GM23338 (cell line): ENCODE measurements at places on chromosomes 1 and 21. TPM values are rescaled to one million over a fixed set of nuclear protein-coding genes. Genes with fewer than 3 reads are reported as not detected.

Gene OR2L2
- 0.07 TPM in 1 of 2 replicates, not detected in the other for total RNA-seq

DNA sequence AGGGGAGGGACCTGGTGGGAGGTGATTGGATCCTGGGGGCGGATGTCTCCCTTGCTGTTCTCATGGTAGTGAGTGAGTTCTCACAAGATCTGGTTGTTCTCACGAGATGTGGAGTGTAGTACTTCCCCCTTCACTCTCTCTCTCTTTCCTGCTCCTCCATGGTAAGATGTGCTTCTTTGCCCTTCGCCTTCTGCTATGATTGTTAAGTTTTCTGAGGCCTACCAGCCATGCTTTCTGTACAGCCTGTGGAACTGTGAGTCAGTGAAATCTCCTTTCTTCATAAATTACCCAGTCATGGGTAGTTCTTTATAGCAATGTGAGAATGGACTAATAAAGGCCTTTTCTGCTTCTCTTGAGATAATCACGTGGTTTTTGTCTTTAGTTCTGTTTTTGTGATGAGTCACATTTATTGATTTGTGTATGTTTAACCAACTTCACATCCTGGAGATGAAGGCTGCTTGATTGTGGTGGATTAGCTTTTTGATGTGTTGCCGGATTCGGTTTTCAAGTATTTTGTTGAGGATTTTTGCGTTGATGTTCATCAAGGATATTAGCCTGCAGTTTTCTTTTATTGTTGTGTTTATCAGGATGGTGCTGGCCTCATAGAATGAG lies 45.5 kb downstream of the RABGAP1L start:
- DNase-seq = no peak

Gene VAMP4
- 7.3 and 9.0 TPM in 2 replicates for total RNA-seq

Gene CFAP141
- total RNA-seq = not detected in 2 replicates

GRCh38 chr1:2556678-2557481 lies 709 bp downstream of the TNFRSF14 start:
- no peak for DNase-seq

DNA sequence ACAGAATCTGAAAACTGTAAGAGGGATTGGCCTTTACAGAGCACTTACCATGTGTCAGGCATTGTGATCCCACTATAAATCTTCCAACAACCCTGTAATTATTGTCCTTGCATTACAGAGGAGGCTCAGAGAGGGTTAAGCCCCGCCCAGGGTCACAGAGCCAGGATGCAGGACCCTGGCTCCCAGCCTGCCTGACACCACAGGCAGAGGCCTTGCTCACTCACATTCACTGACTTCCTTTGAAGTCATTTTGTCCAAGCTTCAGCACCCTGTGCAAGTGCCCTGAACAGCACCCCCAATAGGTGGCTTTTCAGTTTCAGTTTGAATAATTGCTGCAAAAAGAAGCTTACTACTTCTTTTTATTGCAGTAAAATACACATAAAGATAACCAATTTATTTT lies 256.8 kb upstream of the NFIA start:
- peak; percentile 24 for DNase-seq

Gene SH3D21
- 4.4 and 6.3 TPM in 2 replicates for total RNA-seq

Gene LCE3E
- total RNA-seq = not detected in 2 replicates

GRCh38 chr1:181139631-181140061 lies 51.1 kb downstream of the IER5 start:
- DNase-seq = no peak

Gene GSTM5
- 2.5 and 4.8 TPM in 2 replicates for total RNA-seq

Gene SV2A
- 41.7 and 42.5 TPM in 2 replicates for total RNA-seq

Gene SUCO
- total RNA-seq = 45.9 and 49.8 TPM in 2 replicates

DNA sequence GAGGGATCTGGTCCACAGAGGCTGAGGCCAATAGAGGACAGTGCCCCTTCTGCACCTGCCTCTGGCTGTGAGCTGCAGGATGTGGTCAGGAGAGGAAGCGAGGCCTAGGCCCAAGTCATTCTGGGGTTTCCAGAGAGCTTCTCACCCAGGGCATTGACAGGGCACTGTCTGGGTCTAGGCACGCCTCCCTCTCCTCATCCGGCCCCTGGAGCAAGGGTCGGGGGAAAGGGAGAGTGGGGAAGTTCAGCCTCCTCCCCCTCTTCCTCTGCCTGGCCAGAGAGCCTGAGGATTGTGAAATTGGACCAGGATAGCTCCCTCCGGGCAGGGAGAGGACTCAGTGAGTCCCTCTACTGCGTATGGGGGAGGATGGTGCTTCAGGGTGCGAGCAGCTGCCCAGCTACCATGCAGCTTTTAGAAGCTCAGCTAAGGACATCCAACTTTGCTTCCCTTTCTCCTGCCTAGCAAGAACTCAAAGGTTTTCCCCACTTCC lies 6.3 kb upstream of the INAVA start:
- DNase-seq = peak; percentile 33

DNA sequence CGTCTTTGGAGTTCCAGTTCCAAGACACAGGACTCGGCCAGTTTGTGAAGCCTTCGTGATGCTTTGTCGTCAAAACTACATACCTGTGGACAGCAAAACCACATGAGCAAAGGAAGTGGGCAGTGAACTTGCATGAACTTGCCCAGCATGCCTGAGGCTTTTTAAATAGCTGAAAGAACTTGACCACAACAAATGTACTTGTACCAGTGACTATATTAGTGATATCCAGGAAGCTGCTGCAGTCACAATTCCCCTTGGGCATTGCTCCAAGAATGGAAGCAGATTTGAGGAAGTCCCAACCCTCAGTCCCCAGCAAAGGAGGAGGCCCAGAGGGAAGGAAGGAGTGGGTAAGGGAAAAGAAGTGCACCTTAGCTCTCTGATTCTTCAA lies 2.6 kb downstream of the FUCA1 start:
- DNase-seq = no peak

Gene ADAMTS5
- total RNA-seq = 0.21 and 0.47 TPM in 2 replicates

Gene ARHGAP30
- total RNA-seq = 0.19 TPM in 1 of 2 replicates, not detected in the other

- DNase-seq = no peak
Observed at GRCh38 chr21:44732956-44733355, 21.6 kb upstream of the TSPEAR start.

DNA sequence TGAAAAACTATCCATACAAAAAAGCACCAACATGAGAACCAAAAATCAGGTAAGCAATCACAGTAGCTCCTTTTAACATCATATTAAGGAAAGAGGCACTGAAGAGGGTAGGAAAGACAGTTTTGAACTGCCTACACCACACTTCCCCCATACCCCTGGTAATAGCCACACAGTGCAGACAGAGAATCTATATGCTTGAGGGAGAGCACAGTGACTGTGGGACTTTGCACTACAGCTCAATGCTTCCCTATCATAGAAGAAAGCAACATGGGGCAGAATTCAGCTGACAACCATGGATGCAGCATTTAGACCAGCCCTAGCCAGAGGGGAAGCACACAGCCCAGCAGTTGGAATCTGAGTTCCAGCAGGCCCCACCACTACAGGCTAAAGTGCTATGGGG lies 7.9 kb upstream of the TEX50 start:
- no peak for DNase-seq

DNA sequence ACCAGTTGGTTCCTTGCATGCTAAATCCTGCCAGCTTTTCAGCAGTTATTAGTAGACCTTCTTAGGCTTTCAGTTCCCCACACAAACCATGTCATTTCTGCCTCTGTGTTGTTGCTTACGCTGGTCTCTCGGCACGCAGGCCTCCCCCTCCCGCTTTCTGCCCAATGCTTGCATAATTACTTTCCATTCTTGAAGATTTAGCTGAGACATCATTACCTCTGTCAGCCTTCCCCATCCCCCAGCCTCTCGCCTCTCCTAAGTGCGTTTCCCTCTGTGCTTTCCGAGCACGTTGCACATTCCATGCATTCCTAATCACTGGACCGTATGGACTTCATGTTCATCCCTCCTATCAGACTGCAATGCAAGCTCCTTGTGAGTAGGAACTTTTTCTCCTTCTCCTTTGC lies 26.8 kb downstream of the TSHB start:
- DNase-seq = peak; percentile 84

GRCh38 chr1:180674603-180675530 lies 43.0 kb downstream of the XPR1 start:
- DNase-seq = no peak

- DNase-seq = no peak
Observed at GRCh38 chr1:201749059-201749690, 79.8 kb upstream of the IPO9 start.

- DNase-seq = no peak
Observed at GRCh38 chr1:116819081-116819480, 64.9 kb downstream of the CD2 start.

GRCh38 chr1:213980906-213981305 lies 6.9 kb upstream of the PROX1 start:
- peak; percentile 38 for DNase-seq

Gene TNNT2
- total RNA-seq = 4.5 and 7.5 TPM in 2 replicates

GRCh38 chr1:109566982-109567381 lies 18.6 kb downstream of the GNAI3 start:
- DNase-seq = no peak

Gene IFNLR1
- total RNA-seq = 4.2 and 4.3 TPM in 2 replicates

GRCh38 chr1:77757603-77758002 lies 2.0 kb downstream of the USP33 start:
- DNase-seq = no peak

Gene LCE1A
- total RNA-seq = not detected in 2 replicates

DNA sequence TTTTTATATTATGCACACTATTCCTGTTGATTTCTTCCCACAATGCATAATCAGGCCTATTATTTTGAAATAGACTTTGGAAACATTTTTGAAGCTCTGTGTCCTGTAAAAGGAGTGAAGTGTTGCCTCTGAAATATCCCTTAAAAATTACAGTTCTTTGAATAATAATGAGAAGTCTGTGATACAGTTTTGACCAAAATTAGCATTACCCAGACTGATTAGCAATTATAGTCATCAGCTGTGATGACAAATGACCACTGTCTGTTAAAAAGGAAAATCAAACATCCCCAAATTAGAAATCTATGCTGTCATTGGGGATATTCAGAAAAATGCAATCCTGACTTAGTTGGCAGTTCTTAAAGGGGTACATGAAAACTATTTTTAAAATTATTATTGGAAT lies 63.7 kb downstream of the PTGS2 start:
- DNase-seq = no peak

Gene CFHR4
- not detected in 2 replicates for total RNA-seq

GRCh38 chr1:220890602-220891001 lies 11.4 kb downstream of the HLX start:
- DNase-seq = no peak

- peak; percentile 34 for DNase-seq
Observed at GRCh38 chr1:168468042-168468809, 75.6 kb downstream of the XCL2 start.

DNA sequence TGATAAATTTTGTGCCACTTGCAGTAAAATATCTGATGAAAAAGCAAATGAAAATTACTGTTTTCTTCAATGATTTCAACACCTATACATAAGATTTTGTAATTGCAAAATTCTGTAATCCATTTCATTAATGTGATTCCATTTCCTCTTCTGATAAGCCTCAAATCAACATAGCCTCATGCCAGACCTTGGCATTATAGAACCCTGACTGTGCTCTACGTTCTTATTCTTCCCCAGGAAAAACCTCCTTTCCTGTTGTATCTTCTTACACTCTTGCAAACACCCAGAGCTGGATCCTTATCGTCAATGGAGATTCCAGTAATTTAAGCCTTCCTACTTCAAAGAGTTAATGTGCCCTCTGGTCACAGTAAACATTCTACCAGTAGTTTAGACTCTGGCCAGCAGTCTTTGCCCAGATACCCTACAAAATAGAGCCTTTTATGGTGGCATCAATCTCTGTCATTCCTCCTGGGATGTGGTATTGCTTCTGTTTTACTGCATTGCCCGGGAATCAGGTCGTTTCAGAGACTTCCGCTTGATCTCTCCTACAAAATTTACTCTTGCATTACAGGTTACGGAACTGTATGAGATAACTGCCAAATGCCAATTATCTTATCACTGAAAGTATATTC lies 48.5 kb upstream of the CHRM3 start:
- no peak for DNase-seq

- DNase-seq = no peak
Observed at GRCh38 chr21:45202344-45202743, 85.4 kb downstream of the POFUT2 start.

Gene FCMR
- not detected in 2 replicates for total RNA-seq

DNA sequence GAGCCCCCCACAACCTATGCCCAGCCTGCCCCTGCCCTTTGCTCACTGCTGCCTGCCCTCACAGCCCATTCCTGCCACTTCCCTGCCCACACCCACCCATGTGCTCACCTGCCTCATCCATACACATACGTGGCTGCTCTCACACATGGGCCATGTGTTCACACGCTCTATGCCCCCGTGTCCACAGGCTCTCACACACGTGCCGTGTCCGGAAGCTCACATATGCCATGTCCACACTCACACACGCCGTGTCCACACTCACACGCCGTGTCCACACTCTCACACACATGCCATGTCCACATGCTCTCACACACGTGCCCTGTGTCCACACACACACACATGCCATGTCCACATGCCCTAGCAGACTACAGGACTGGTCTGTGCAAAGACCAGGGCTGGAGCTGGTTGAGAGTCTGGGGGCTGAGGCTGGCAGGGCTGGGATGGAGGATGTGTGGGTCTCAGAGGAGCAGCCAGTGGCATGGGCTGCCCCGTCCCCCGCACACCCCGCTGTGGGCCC lies 583 bp upstream of the RNF223 start:
- no peak for DNase-seq

DNA sequence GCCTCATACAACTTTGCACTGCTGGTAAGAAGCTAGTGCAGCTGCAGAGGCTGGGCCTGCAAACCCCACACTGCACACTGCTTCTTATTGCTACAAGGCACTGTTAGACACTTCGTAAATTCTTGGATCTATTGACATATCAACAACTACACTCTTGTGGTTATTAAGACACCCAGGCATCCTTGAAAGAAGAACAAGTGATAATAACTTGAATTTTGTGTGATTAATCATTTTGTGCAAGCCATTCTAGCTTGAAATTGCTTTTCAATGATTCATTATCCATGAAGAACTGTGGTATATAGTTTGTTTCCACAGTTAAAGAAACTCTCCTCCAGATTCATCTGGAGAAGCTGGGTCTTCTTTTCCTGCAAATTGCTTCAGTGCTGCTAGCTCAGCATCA lies 33.7 kb upstream of the IFI44L start:
- no peak for DNase-seq

GRCh38 chr1:82260666-82261065 lies 459.9 kb downstream of the ADGRL2 start:
- DNase-seq = no peak

GRCh38 chr1:235468970-235469369 lies 35.3 kb downstream of the B3GALNT2 start:
- no peak for DNase-seq

- DNase-seq = no peak
Observed at GRCh38 chr21:44434568-44434925, 20.8 kb upstream of the LRRC3 start.

Gene SMCP
- not detected in 2 replicates for total RNA-seq

DNA sequence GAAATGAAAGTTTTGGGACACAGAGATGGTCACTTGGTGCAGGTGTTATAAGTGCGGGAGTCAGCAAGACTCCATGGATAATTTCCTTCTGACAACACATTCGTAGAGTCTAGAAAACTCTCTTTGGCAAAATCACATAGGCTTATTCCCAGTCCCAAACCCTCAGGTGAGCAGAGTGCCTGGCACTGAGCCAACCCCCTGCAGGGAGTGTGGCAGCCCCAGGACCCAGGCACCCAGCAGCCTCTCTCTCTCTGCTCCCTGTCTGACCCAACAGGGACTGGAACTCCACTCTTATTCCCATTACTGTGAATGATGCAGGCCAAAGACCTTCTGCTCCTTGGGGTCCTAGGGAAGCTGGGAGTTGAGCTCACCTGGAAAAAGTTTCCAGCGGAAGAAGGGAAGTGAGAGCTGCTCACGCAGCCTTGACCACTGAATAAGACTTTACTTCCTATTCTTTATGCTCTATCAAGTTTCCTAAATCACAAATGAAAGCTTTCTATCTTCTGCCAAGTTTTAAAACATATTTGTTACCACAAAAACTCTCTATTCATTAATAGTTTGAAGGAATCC lies 132.6 kb upstream of the ETV3 start:
- no peak for DNase-seq

- no peak for DNase-seq
Observed at GRCh38 chr21:26709090-26709489, 136.0 kb upstream of the CYYR1 start.
